ENCODE measurements at places on chromosomes 16 and 17. TPM values are rescaled to one million over a fixed set of nuclear protein-coding genes. Genes with fewer than 3 reads are reported as not detected.

- DNase-seq, result no peak
Measured at GRCh38 chr16:1940273-1941161, 2.5 kb downstream of the MSRB1 start.

- DNase-seq, result no peak
Measured at GRCh38 chr17:32558326-32558955, 71.6 kb downstream of the CDK5R1 start.

GRCh38 chr16:12017558-12017957 lies 41.0 kb downstream of the SNX29 start:
- DNase-seq, result no peak

- DNase-seq, result no peak
Measured at GRCh38 chr17:82856361-82856760, 16.5 kb upstream of the ZNF750 start.

- DNase-seq, result peak; percentile 26
Measured at GRCh38 chr17:29722411-29723198, 99.9 kb upstream of the CORO6 start.

DNA sequence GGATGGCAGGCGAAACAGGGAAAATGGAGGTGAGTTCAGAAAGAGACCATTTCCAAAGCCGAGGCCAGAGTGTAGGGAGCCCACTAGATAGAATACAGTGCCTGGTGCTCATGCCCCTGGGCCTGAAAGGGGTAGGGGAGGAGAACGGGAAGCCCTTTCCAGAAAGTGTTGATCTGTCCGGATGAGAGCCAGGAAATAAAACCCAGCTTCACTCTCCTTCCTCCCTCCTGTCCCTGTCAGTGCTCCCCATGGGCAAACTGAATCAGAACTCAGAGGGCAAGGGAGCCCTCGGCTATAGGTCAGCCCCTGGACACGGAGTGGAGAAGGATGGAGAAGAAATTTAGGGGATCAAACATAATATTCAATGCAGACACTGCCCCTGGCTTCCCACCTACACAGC lies 57.7 kb upstream of the RPL38 start:
- no peak for DNase-seq

Gene TBC1D3K
- total RNA-seq, result not detected

Gene MAP2K4
- 47.6 TPM for total RNA-seq

Gene ATP1B2
- 0.16 TPM for total RNA-seq

Gene ADCY7
- 30.7 TPM for total RNA-seq

All from breast epithelium (tissue), 4 donors.